Aorta (tissue), 5 donors: ENCODE measurements at places on chromosomes 2 and 18. TPM values are rescaled to one million over a fixed set of nuclear protein-coding genes. Genes with fewer than 3 reads are reported as not detected.

DNA sequence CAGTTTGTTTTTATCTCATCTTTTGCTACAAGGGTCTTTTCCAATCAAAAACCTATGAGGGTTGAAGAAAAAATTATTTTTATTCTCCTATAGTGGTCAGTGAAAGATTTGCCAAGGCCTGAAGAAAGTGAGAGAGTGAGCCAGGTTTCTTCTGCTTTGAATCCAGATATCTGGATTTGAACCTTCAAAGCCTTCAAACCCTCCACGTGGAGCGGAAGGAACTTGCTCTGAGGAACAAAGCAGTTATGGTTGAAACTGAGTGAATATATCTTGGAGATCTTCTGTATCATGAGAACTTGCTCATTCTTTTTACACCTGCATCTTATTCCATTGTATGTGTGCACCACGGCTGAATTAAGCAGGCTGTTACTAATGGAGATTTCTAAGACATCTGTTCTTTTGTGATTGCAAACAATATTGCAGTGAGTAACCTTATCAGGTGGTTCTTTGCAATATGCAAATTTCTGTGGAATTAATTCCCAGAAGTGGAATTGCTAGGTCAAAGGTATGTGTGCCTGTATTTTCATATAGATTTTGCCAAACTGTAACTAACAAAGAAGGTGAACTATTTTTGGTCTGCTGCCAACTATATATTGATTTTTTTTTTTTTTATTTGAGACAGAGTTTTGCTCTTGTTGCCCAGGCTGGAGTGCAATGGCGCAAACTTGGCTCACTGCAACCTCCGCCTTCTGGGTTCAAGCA is 147.9 kb downstream of the B3GNT2 start:
- no peaks in the 10 kb centered on the region for H3K27me3 ChIP-seq
- H3K4me3 ChIP-seq, result no peak overlapping the region
- no peaks in the 10 kb centered on the region for H3K4me1 ChIP-seq
- DNase-seq, result no peak
- no peaks in the 10 kb centered on the region for H3K36me3 ChIP-seq

DNA sequence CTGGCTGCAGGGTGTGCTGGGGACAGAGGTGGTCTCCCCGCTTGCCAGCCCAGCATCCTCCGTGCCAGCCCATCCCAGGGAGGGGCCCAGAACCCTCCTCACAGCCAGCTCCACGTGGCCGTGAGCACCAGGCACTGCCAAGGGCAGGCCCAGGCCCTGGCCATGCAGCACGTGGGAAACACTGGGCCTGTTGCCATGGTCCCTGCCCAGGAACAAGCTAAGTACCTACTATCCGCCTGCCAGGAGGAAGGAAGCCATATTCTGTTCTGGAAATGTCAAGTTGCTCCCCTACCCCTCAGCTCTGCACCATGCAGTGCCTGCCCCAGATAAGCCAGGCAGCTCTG is 250.6 kb downstream of the CYP26B1 start:
- no peak overlapping the region for H3K27ac ChIP-seq
- no peaks in the 10 kb centered on the region for H3K27me3 ChIP-seq
- no peak for DNase-seq

DNA sequence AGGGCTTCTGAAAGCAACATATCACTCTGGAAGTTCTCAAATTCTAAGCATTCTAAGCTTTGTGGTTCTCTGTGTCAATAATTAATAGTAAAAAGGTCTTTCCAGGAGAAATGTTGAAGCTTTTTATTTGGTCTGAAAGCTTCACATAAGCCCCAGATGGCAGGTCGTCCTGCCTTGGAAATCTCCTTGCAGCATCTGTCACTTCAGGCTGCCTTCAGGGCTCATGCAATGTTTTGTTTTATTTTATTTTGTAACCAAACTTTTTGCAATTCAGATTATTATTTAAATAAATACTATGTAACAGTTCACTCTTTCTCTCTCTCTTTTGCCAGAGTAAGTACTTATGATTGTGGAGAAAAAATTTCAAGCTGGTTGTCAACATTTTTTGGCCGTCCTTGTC is 46.7 kb upstream of the FHOD3 start:
- H3K4me3 ChIP-seq, result no peak overlapping the region
- no peaks in the 10 kb centered on the region for H3K36me3 ChIP-seq
- no peak for DNase-seq
- H3K27me3 ChIP-seq, result no peaks in the 10 kb centered on the region
- no peaks in the 10 kb centered on the region for H3K4me1 ChIP-seq

The IL1R2 gene
- 38.3 TPM for total RNA-seq

- no peak for DNase-seq
- H3K4me3 ChIP-seq, result no peak overlapping the region
- H3K27ac ChIP-seq, result no peak overlapping the region
Measured at GRCh38 chr2:184906709-184907108, 308.4 kb downstream of the ZNF804A start.

The HJURP gene
- 1.1 TPM for total RNA-seq

GRCh38 chr2:150143087-150143536 is 344.4 kb downstream of the RND3 start:
- H3K36me3 ChIP-seq, result peaks cover 1% of the 10 kb centered on the region
- no peak for DNase-seq
- H3K4me3 ChIP-seq, result no peak overlapping the region

DNA sequence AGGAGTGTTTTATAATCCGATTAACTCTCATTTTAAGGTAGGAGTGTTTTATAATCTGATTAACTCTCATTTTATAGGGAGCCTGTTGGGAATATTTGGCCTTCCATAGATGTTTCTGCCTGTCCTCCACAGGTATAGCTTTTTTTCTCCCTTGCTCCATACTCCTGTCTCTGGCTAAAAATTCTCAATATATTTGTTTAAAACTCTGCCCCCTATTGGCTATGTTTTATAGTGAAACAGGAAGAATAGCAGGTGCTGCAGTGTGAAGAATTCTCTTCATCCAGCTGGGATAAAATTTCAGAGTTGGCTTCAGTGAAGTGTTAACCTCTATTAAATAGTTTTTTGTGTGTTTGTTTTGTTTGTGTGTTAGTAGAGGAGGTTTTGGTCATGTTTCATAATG is 1046.0 kb upstream of the TMEFF2 start:
- H3K36me3 ChIP-seq, result no peaks in the 10 kb centered on the region
- H3K27ac ChIP-seq, result no peak overlapping the region
- no peak overlapping the region for H3K4me3 ChIP-seq
- H3K4me1 ChIP-seq, result no peaks in the 10 kb centered on the region
- H3K27me3 ChIP-seq, result no peaks in the 10 kb centered on the region

- H3K27me3 ChIP-seq, result no peaks in the 10 kb centered on the region
- H3K27ac ChIP-seq, result no peak overlapping the region
- DNase-seq, result no peak
- H3K4me1 ChIP-seq, result no peaks in the 10 kb centered on the region
- no peak overlapping the region for H3K4me3 ChIP-seq
- H3K36me3 ChIP-seq, result peaks cover 1% of the 10 kb centered on the region
Measured at GRCh38 chr2:238912228-238912915, 64.5 kb downstream of the TWIST2 start.

DNA sequence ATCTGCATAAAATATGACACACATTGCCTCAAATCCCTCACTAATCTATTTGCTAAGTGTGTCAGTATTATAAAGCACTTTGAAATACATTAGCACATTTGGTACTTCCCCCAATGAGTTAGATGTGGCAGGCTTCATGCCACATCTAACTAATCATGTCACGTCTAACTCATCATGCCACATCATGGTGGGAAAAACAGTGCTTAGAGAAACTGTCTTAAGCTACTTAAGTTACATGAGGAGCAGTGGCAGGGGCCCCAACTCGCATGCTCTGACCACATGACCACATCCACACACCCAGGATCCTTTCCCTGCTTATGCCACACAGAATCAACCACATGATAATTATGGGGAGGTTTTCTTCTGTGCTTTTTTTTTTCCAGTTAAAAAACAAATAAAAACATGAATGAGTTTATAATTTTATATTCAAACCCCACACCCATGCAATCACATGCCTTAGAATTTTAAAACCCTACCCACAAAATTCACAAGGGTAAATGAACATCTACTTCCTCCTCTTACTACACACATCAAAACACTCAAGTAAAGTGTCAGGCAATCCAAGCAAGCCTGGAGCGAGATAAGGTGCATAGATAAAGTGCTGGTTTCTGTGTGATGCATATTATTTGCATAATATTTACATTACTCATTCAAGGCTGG is 1.6 kb downstream of the ABCA12 start:
- no peaks in the 10 kb centered on the region for H3K27me3 ChIP-seq
- H3K4me3 ChIP-seq, result no peak overlapping the region
- H3K36me3 ChIP-seq, result no peaks in the 10 kb centered on the region

- no peak overlapping the region for H3K4me3 ChIP-seq
- H3K27me3 ChIP-seq, result no peaks in the 10 kb centered on the region
Measured at GRCh38 chr18:63107171-63107845, 212.3 kb downstream of the BCL2 start.

DNA sequence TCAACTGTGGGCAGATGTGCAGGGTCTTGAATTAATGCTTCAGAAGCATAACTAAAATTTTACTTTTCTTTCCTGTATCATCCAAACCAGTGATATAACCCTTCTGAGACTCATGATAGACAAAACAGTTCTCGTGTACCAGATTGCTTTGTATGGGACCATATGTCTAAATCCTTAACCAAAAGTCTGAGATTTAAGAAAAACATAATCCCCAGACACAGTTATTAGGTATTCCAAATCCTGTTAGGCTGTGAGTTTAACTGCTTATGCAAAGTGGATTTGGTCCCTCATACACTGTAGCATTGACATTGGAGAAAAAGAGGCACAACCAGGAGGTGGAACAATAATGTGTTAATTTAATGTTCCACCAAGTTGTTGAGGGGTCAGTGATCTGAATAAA is 235.0 kb downstream of the PMAIP1 start:
- H3K36me3 ChIP-seq, result no peaks in the 10 kb centered on the region
- no peak overlapping the region for H3K27ac ChIP-seq
- DNase-seq, result no peak
- no peak overlapping the region for H3K4me3 ChIP-seq
- H3K27me3 ChIP-seq, result no peaks in the 10 kb centered on the region

- no peak for DNase-seq
- H3K27ac ChIP-seq, result no peak overlapping the region
- H3K36me3 ChIP-seq, result no peaks in the 10 kb centered on the region
- no peaks in the 10 kb centered on the region for H3K4me1 ChIP-seq
- no peaks in the 10 kb centered on the region for H3K27me3 ChIP-seq
- H3K4me3 ChIP-seq, result no peak overlapping the region
Measured at GRCh38 chr2:15580451-15580850, 11.2 kb upstream of the DDX1 start.

The DSEL gene
- 17.4 TPM for total RNA-seq

DNA sequence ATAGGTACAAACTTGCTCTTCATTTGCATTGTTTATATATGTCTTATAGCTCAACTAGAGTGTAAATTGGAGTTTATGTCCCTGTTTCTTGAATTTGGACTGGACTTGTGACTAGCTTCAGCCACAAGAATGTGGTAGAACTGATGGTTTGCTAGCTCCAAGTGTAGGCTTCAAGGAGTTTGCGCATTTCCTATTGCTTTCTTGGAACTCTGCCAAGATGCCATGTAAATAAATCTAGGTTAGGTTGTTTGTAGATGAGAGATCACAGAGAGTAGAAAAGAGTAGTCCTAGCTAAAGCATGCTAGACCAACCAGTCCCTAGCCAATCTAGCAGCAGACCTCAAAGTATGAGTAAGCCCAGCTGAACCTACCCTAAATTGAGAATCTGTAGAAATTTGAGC is 183.0 kb upstream of the CYP26B1 start:
- H3K4me3 ChIP-seq, result no peak overlapping the region
- no peaks in the 10 kb centered on the region for H3K27me3 ChIP-seq
- no peaks in the 10 kb centered on the region for H3K4me1 ChIP-seq
- H3K27ac ChIP-seq, result no peak overlapping the region
- H3K36me3 ChIP-seq, result peaks cover 3% of the 10 kb centered on the region
- DNase-seq, result no peak
